ENCODE measurements at places on chromosomes 1 and 21.

- DNase-seq: no peak
Observed at GRCh38 chr1:29962831-29963247, 726.5 kb downstream of the PTPRU start.

DNA sequence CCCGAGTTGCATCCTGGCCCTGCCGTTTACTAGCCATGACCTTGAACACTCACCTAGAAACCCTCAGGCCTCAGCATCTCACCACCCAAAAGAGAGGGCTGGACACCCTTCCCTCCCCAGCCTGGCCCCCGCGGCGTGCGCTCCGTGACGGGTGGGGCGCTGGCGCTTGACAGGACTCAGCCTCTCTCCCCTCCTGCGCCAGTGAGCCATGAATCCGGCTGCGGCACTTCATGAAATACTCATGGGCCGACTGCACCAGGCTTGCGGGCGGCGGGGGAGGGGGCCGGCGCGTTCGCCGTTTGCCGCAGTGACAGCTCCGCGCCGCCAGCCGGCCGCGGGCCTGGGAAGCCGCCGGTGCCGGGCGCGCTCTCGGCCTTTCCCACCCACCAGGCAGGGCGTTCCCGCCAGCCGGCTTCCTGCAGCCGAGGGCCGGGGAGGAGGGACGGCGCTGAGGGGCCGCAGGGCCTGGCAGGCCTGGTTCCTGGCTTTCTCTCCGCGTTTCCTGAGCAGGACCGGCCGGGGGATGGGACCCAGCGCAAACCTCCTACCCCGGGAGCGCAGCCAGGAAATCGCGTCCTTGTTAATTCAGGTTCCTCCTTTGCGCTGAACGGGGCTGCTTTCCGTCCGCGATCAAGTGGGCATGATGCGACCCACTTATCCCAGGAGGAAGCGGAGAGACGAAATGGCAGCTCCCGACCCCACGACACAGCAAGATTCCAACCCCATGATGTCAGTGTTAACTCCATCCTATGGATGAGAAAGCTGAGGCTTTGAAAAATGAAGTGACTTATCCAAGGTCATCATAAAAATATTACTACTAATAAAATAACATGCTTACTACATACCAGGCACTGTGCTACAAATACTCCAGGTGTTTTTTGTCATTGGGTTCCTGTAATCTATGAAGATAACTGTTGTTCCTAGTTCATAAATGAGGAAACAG is 9.1 kb upstream of the LUZP1 start:
- DNase-seq: no peak

- peak; percentile 61 for DNase-seq
Observed at GRCh38 chr1:89781494-89782126, 39.2 kb upstream of the LRRC8D start.

DNA sequence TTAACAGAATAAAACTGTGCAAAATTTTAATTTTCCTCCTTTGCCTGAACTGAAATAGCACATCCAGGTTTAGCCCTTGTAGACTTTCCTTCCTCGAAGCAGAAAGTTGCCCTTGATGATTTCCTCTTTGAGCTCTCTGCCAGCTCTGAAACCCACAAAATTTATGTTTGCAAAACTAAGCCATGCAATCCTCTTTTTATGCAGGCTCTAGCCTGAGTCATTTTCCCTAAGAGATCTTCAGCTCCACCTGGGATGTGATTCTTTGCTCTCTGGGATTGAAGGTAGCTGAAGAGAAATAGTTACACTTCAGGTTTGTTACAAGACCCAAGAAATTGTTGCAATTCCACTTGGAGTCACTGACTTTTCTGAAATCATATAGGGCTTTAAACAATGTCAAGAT is 1.4 kb upstream of the F3 start:
- DNase-seq: no peak

DNA sequence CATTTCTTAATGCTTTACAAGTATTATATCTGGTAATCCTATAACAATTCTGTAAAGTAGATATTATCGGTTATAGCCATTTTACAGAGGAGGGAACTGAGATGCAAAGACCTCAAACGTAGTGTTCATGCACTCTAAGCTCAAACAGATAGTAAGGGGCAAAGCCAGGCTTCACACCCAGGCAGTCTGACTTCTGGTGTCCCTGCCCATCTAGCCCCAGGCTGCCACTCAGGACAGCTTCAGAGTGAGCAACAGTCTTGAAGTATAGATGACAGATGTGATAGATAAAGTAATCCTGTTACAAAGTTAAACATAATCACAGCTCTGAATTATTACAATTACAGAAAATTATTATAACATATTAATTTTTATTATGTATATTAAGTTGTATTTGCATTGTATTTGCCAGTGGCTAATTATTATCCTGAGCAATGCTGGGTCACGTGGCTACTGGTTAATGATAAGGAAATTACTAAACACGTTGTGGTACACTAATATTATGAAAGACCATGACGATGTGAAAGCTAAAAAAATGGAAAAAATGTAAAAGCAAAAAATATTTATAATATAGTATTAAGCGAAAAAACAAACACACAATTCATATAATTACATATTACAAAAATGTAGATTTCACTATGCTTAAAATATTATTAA is 6.1 kb upstream of the TRAF3IP3 start:
- no peak for DNase-seq

GRCh38 chr1:159581422-159581821 is 6.2 kb upstream of the APCS start:
- no peak for DNase-seq

GRCh38 chr1:17605582-17606344 is 66.3 kb downstream of the ARHGEF10L start:
- DNase-seq: no peak

GRCh38 chr1:84959294-84959693 is 37.6 kb downstream of the MCOLN2 start:
- no peak for DNase-seq

DNA sequence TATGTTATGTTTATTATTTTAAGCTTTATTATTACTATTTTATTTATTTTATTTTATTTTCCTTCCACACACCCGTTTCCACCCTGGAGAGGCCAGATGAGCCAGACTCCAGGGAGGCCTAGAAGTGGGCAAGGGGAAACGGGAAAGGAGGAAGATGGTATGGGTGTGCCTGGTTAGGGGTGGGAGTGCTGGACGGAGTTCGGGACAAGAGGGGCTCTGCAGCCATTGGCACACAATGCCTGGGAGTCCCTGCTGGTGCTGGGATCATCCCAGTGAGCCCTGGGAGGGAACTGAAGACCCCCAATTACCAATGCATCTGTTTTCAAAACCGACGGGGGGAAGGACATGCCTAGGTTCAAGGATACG is 468 bp upstream of the MX1 start:
- no peak for DNase-seq

GRCh38 chr1:155840386-155840785 is 16.6 kb downstream of the GON4L start:
- no peak for DNase-seq

DNA sequence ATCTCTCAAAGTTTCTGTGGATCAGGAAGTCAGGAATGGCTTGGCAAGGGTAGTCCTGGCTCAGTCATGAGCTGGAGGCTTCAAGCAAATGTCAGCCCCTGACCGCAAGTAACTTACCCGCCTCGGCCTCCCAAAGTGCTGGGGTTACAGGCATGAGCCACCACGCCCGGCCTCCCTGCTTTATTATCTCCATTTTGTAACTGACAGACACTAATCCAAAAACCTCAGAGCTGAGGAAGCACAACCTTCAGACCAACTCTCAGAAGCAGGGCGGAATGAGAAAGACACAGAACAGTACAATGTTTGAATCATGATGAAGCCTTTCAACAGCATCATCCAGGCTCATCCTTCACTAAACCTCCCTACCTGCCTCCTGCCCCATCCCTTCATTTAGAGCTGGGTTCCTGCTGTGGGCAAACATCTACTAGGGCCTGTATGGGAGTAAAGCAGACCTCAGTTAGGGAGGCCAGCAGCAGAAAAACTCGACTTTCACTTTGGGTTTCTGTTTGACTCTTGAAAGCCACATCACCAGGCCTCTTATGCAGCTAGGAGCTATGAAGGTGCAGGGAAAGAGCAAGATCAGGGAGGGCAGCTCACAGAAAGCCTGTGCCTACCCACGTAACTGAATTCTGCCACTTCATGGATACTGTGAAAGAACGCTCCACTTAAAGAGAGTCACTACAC is 84.4 kb upstream of the RAB4A start:
- DNase-seq: no peak

- no peak for DNase-seq
Observed at GRCh38 chr1:186984959-186985358, 156.2 kb downstream of the PLA2G4A start.

- no peak for DNase-seq
Observed at GRCh38 chr1:56535362-56535761, 44.0 kb downstream of the PLPP3 start.

- no peak for DNase-seq
Observed at GRCh38 chr1:203088441-203088840, 2.6 kb upstream of the MYOG start.

GRCh38 chr1:152811050-152811449 is 721 bp upstream of the LCE1B start:
- no peak for DNase-seq

- no peak for DNase-seq
Observed at GRCh38 chr1:174001573-174001972, 20.6 kb downstream of the RC3H1 start.

DNA sequence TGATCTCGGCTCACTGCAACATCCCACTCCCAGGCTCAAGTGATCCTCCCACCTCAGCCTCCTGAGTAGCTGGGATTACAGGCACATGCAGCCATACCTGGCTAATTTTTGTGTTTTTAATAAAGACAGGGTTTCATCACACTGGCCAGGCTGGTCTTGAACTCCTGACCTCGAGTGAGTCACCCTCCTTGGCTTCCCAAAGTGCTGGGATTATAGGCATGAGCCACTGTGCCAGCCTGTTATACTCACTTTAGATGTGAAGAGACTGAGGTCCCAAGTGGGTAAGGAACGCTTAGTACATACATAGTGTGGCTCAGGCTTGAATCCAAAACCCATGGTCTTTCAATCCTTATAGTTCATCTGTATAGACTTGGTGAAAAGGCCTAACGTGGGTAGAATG is 63.7 kb upstream of the EPS8L3 start:
- no peak for DNase-seq

GRCh38 chr1:69401879-69402278 is 165.8 kb upstream of the LRRC7 start:
- no peak for DNase-seq

GRCh38 chr1:71533950-71534349 is 453.1 kb upstream of the ZRANB2 start:
- no peak for DNase-seq

DNA sequence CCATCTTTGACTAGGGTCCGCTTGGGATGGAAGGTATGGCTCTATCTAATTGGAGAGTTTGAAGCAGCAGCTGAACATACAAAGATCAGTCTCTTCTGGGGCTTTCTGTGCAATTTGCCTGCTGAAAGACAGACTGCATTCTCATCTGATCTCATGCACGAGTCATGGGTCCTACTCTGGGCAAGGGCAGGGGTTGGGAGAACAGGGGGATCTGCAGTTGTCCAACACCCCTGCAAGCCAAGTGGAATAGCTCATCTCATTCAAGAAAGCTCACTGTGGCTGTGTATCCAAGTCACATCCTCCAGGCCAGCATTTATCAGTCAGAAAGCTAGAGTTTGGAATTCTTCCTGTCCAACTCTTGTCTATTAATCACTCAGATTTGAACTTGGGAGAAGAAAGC is 177.2 kb upstream of the C8B start:
- DNase-seq: no peak

DNA sequence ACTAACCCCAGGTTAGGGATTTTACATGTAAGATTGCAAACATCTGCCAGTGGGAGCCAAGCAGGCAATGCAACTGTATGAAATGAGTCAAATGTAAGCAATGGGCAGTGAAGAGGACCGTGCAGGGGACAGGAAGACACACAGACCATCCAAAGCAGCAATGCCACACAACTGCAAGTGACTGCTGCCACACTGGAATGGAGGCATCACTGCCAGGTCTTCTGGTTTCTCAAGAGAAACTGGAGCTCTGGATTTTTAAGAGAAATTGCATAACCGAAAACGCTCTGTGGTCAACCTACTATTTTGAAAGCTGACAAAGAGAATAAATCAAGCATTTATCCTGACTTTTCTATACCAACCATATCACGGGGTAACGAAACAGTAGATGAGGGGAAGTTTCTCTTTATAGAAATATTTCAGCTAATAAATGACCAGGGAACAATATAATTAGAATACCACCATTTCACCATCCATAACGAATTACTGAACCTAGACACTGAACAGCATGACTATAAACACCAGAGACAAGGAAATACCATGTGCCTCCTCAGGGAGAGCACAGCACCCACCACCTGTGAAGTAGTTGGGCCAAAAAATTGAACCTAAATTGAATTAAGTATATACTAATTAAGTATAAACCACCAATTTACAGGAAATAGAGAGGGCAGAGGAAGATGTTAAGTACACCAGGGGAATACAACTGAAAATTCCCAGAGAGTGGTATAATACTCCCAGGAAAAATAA is 4.4 kb downstream of the AK2 start:
- no peak for DNase-seq

GRCh38 chr21:44421901-44422840 is 33.1 kb upstream of the LRRC3 start:
- no peak for DNase-seq

DNA sequence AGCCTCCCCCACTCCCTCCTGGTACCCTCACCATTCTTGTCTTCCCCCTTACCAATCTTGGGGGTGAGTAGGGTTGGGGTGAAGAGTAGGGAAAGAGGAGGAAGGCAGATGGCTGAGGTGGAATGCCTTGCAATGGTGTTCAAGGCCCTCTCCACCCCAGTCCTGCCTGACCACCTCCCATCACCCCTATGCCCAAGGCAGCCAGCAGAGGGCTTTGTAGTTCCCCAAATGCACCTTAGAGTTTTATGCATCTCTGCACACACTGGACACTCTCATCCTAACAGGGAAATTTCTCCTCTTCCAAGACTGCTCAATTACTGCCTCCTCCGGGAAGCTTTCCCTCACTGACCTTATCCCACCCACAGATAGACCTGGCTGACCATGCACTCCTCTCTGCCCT is 15.4 kb downstream of the KIF17 start:
- DNase-seq: no peak

- DNase-seq: no peak
Observed at GRCh38 chr1:226066415-226067078, 4.0 kb downstream of the H3-3A start.

DNA sequence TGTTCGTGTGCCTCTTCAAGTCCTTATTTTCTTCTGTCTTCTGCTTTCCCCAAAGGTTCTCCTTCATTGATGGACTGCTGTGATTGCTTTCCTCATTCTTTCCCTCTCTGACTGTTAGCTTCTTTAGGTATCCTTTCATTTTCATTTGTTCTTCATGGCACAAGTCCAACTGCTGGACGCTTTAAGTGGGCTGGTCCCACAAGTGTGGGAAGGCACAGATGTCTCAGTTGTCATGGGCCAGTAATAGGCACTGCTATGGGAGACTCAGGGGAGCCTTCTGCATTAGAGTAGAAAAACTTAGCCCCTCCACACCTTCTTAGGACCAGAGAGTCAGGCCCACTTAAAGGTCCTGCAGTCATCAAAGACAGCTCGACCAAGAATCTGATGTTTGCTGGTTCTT is 122.3 kb upstream of the C1orf105 start:
- no peak for DNase-seq

GRCh38 chr1:86503406-86504136 is 34.8 kb downstream of the CLCA1 start:
- no peak for DNase-seq

Data from activated CD8-positive, alpha-beta memory T cell treated with anti-CD3 and anti-CD28 coated beads for 4 hours (primary cell).